ENCODE measurements at places on chromosomes 4 and X. TPM values are rescaled to one million over a fixed set of nuclear protein-coding genes. Genes with fewer than 3 reads are reported as not detected.

Gene RPL10
- total RNA-seq: 4,507 TPM

Gene TIMM17B
- 48.7 TPM for total RNA-seq

Gene ZNF711
- total RNA-seq: 34.7 TPM

GRCh38 chrX:117743469-117744251 lies 372.9 kb downstream of the KLHL13 start:
- DNase-seq: peak; percentile 40

GRCh38 chr4:148735432-148736155 lies 293.4 kb upstream of the NR3C2 start:
- no peak for DNase-seq

GRCh38 chr4:81180916-81181315 lies 34.1 kb downstream of the PRKG2 start:
- no peak for DNase-seq

DNA sequence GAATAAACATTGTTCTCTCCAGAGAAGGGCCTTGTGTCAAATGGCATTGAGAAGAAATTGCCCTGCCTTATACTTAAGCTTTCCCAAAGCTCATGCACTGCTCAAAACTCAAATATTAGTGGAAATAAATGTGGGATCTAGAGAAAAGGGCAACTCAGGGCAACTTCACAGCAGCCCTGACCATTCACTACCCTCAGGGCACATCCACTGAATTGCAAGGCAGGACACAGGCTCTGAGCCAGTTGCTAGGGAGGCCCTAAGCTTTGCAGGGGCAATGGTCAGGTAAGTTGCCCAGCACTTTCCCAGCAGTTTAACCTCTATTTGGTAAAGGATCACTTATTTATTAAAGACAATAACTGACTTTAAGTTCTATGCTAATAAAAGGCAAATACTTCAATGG lies 255.3 kb upstream of the TEX13A start:
- no peak for DNase-seq

DNA sequence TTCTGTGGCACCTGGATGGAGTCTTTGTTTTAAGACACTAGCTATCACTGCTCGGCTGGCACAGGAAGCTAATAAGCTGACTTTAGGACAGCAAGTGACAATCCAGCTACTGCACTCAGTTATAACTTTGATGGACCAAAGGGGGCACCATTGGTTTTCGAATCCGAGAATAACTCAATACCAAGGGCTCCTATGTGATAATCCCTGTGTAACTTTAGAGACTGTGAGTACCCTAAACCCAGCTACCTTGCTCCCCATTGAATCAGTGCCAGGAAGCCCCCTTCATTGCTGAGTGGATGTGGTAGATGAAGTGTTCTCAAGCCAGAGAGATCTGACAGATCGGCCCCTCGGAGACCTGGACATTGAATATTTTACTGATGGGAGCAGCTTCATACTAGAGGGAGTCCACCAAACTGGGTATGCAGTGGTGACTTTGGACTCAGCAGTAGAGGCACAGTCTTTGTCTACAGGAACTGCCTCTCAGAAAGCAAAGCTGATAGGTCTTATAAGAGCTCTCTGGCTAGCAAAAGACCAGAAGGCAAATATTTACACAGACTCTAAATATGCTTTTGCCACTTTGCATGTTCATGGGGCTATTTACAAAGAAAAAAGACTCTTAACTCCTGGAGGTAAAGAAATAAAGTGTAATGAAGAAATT lies 35.5 kb upstream of the UGT2B7 start:
- peak; percentile 3 for DNase-seq

GRCh38 chr4:25938787-25939186 lies 24.8 kb downstream of the SMIM20 start:
- no peak for DNase-seq

DNA sequence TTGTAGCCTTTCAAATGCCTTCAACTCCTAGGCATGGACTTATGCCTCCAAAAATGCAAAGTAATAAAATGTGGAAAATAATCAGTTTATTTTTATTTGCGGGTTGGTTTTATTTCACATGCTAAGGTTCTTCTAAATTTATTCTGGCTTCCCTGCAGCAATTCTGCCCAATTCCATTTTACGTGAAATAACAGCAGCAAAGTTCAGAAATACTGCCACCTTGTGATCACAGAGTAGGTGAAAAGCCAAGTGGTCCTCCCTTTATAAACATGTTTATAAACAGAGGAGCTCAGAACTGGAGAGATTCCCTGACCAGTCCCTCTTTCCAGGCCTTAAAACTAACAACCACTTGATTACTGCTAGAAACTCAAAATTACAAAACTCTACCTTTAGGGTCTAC lies 14.7 kb upstream of the DCHS2 start:
- DNase-seq: peak; percentile 64

GRCh38 chrX:12080265-12080664 lies 58.0 kb upstream of the FRMPD4 start:
- DNase-seq: peak; percentile 52

DNA sequence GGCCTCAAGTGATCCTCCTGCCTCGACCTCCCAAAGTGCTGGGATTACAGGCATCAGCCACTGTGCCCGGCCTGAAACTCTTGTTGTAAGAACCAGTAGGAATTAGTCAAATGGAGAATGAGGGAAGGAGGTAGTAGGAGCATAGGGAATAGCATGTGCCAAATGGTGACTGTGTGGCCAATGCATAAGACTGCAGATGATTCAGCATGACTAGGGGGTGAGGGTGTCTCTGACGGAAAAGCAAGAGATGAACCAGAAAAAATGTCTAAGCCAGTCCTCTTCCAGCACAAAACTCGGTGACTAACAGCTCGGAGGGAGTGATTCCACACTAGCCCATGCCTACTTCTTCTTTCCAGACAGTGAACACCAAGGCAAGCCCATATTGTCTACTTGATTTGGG lies 58.2 kb upstream of the DUSP21 start:
- no peak for DNase-seq

GRCh38 chr4:123555807-123556273 lies 159.2 kb downstream of the SPRY1 start:
- no peak for DNase-seq

All from neural progenitor cell (in vitro differentiated cells).